ENCODE measurements at places on chromosomes 11 and 22.

DNA sequence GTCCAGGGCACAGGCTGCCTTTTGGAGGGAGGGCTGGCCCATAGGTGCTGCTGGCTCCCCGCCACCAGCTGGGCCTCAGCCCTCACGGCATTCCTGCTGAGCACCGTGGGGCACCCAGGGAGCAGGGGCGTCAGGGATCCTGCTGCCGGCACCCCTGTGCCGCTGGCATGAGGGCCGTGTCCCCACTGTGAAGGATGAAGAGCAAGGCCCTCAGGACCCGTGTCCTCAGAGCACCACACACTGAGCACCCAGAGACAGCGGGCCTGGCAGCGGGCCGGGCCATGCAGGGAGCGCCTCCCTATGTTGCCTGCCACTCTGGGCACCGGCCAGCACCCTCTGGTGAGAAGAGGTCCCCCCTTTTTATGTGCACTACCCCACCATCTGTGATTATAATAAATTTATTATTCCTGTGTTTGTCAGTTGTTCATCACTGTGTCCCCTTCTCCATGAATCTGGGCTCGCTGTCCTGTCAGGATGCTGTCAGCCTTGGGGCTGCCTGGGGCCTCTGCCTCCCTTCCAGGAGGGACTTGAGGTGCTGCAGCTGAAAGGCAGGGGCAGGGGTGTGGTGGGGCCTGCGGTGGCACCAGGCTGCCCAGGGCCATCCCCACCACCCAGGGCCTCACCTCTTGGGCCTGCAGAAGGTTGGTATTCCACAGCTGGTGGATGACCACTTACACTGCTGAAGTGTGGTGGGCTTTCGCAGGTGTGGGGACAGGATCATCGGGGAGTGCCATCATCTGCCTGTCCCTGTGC, 80.0 kb downstream of the MED15 start:
- no peak for DNase-seq

- DNase-seq = no peak
Measured at GRCh38 chr11:129447654-129448239, 72.1 kb downstream of the BARX2 start.

GRCh38 chr11:76653674-76654284, 16.8 kb downstream of the LRRC32 start:
- DNase-seq = no peak

DNA sequence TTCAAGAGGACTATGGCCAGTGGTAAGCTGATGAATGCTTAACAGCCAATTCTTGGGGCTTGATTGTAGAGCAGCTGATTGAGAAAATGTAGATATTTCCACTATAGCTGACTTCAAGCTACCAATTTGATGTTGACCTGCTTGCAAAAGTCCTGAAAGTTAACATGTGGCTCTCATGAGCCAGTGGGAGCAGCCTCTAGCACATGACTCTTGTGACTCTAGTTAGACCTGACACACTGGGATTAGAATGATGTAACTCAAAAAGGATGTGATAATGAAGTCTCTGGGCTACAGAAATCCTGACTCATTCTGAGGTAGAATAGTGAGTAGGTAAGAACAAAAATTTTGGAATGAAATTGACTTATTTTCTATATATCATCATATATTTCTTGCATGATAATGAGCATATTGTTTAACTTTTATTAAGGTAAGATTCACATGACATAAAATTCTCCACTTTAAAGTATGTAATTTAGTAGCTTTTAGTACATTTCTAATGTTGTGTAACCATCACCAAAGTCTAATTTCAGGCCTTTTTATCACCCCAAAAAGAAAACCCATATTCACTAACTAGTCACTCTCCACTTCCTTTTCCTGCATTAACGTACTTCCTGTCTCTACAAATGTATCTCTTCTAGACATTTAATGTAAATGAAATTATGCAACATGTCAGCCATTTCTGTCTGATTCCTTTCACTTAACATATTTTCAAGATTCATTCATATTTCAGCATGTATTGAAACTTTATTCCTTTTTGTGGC, 16.1 kb upstream of the OR52H1 start:
- DNase-seq = peak; percentile 7

- no peak for DNase-seq
Measured at GRCh38 chr11:15705891-15706290, 591.2 kb downstream of the INSC start.

DNA sequence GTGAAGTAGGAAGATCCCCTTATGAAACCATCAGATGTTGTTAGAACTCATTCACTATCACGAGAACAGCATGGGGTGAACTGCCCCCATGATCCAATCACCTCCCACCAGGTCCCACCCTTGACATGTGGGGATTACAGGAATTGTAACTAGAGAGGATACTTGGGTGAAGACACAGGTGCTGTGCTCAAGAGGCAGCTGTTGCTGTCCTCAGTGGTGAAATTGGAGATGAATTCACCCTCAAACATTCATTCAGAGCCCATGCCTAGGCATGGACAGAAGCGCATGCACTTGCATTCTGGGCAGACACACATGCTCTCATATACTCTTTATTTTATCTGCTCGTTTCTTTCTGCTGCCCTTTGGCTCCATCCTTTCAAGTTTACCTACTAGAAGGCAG, 385.0 kb downstream of the INSC start:
- DNase-seq = no peak

GRCh38 chr11:65709661-65710060, 2.4 kb upstream of the KAT5 start:
- peak; percentile 27 for DNase-seq

GRCh38 chr11:69504576-69505335, 23.3 kb downstream of the LINC01488 start:
- no peak for DNase-seq

DNA sequence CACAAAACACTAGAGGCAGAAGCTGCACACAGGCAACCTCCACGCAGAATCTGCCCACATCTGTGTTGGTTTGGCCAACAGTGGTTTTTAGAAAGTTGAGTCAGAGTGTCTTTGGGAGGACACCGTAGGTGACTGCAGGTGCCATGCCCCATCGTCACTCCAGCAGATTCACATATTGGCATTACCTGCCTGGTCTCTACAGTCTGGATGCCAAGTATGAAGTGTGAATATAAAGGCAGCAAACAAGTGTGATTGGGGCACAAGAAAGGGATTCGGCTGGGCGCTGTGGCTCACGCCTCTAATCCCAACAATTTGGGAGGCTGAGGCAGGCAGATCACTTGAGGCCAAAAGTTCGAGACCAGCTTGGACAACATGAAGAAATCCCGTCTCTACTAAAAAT, 11.0 kb upstream of the FXYD2 start:
- DNase-seq = no peak
